ENCODE measurements at places on chromosomes 11 and 22.

DNA sequence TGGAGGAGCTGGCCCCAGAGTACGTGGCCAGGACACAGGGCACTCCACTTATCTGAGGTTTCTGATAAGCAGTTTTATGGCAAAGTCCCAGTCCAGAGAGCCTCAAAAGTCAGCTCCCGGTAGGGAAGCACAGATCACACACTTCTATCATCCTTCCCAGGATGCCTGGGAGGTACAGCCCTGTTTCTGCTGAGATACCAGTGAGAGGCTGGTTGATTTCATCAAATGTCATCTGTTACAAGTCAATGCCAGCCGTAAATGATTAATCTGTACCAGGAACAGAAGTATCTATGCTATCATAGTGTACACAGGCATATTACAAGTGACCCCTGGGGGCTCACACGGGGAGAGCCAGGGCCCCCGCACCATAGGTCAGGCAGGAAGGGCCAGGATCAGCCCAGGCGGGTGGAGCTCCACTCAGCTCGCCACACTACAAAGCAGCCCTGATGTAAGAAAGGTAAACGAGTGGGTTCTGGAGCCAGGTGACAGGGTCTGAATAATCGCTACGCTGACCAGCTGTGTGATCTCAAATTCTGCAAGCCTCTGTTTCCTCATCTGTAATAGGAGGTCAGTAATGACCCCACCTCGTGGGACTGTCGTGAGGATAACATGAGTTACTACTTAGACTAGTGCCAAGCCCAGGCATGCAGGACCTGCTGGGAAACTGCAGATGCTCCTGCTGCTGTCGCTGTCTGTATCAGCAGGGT is 17.6 kb downstream of the PLA2G6 start:
- no peak for DNase-seq

- DNase-seq = no peak
These were observed 56.1 kb downstream of the MED15 start for GRCh38 chr22:20563466-20563906.

DNA sequence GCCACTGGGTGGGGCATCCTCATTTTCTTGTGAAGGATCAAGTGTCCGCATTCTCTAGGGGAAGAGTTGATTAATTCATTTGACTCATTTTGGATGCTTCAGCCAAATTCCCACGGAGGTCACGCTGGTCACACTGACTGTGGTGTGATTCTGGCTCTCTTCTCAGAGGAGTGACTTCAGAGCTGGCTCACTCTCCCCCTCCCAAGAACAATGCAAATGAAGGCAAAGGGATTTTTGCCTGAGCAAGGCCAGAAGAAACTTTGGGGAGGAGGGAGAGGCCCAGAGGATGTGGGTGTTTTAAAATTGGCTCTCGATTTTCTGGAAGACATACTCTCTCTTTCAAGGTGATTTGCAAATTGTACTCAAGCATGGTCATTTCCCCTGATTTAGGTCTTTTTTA is 51.1 kb upstream of the LMO2 start:
- peak; percentile 98 for DNase-seq

- DNase-seq = no peak
These were observed 1.1 kb downstream of the SLC22A6 start for GRCh38 chr11:62983536-62984199.

GRCh38 chr11:72626414-72626936 is 47.7 kb downstream of the PDE2A start:
- DNase-seq = no peak

DNA sequence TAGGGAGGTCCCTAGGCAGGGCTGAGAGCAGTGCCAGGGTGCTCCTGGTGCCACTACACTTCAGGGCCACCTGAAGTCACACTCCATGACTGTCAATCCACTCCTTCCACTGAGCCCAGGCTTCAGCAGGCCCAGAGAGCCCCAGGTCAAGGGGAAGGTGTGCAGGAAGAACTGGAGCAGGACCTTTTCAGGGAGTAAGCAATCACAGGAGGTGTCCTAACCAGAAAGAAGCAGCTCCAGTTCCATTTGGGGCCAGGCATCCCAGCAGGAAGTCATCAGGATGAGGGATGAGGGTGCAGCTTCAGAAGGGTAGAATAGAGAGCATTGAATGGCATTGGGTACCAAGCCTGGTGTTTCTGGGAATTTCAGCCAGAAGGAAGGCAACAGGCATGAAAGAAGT is 556.5 kb downstream of the INSC start:
- DNase-seq = no peak

GRCh38 chr11:30873924-30874610 is 287.9 kb upstream of the MPPED2 start:
- DNase-seq = no peak

DNA sequence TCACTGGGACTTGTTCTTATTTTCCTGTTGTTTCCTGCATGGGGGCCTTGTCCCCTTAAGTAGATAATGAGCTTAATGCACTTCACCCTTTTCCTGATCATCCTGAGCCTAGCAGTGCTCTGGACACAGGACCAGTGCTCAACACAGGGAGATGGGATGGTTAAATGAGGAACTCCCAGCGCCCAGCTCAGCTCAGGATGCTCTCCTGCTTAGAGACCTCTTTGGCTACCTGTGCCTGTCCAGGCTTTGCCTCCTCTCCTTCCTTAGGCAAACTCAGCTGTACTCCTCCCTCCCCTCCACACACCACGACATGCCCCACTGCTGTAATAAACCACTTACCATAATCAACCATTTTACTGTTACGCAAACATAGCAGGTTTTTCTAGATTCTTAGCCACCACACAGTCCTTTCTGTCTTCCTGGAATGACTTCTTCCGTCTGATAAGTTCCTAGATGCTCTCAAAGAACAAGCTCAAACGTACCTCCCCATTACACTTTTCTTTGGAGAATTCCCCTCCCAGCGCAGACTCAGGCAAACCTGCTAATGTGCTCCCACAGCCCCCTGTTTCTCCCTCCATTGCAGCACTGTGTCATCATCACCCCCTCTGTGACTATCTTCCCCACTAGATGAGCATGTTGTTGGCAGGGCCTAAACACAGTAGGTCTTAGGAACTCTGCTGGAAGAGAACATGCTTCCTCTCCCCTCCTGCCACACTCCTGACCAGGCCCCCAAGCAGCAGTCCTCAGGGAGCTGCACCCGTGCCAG is 113.6 kb downstream of the MICAL2 start:
- no peak for DNase-seq

DNA sequence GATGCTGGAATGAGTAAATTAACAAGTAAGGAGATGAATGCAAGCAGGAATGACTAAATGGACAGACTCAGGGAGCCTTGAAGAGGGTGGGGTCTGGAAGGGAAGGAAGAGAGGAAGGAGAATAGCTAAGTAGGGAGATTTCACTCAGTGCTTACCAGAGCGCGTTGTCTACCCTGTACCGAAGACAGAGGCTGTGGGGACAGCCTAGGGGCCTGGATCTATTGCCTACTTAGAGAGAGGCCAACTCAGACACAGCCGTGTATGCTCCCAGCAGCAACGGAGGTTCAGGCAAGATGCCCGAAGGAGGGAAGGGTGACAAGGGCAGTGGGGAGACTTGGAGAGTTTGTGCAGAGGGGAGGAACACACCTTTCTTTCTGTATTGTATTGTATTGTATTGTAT is at the start of gene FOLR2:
FOLR2 (plus strand) TSS at position 157 of the 400 bp plus-strand sequence. CDS start 1,791 bp downstream, outside the sequence.
- DNase-seq = peak; percentile 45

- peak; percentile 32 for DNase-seq
These were observed 889 bp upstream of the DMC1 start for GRCh38 chr22:38570779-38571364.

- no peak for DNase-seq
These were observed 12.0 kb downstream of the GUCY1A2 start for GRCh38 chr11:107006076-107006833.

- no peak for DNase-seq
These were observed 40.3 kb upstream of the MPEG1 start for GRCh38 chr11:59253001-59253400.

GRCh38 chr11:131977854-131978253 is 607.4 kb downstream of the NTM start:
- DNase-seq = no peak

DNA sequence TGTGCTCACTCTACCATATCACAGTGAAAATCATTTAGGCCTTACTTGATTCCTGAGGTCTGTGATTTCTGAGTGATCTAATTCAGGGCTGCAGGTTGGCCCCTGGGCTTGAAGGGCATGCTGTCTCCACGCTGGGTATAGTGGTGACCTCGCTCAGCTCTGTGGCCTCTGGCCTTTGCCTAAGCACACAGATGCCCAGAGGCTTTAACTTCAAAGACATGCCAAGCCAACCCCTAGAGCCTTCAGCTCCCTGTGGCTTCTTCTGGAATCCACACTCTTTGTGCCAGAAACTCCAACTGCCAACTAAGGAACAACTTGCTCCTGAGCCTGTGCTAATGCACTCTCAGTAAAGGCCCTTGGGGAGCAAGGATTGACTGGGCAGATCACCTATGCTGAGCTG is 232.6 kb upstream of the MPPED2 start:
- no peak for DNase-seq

GRCh38 chr11:63892228-63892627 is 24.7 kb downstream of the RCOR2 start:
- DNase-seq = peak; percentile 23
